ENCODE measurements at places on chromosomes 2 and 18.

GRCh38 chr18:36516258-36516657 lies 218.7 kb downstream of the FHOD3 start:
- H3K36me3 ChIP-seq: no peaks in the 10 kb centered on the region
- no peak overlapping the region for H3K4me3 ChIP-seq
- H3K27ac ChIP-seq: no peak overlapping the region
- H3K4me1 ChIP-seq: peaks cover 15% of the 10 kb centered on the region
- H3K27me3 ChIP-seq: no peaks in the 10 kb centered on the region

DNA sequence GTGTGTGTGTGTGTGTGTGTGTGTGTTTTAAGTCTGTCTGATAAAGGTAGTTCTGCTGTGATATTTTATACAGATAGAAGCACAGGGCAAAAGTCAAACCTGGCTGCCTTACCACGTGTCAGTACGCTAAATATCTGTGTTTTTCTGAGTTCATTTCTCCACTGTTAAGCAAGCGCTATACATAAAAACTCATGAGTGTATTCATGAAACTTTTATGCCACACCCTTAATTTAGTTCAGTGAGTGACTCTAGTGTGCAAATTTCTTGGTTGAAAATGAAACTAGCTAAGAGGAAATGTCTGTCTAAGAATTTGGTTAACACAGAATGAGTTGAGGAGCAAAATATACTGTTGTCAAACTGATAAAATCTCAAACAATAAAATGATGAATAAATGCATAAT lies 11.2 kb downstream of the CASP10 start:
- no peak overlapping the region for H3K27ac ChIP-seq
- no peaks in the 10 kb centered on the region for H3K36me3 ChIP-seq
- H3K4me1 ChIP-seq: no peaks in the 10 kb centered on the region
- no peak overlapping the region for H3K4me3 ChIP-seq

GRCh38 chr2:70094978-70095719 lies 7.9 kb downstream of the PCBP1 start:
- no peaks in the 10 kb centered on the region for H3K27me3 ChIP-seq
- DNase-seq: peak; percentile 73
- no peaks in the 10 kb centered on the region for H3K36me3 ChIP-seq

DNA sequence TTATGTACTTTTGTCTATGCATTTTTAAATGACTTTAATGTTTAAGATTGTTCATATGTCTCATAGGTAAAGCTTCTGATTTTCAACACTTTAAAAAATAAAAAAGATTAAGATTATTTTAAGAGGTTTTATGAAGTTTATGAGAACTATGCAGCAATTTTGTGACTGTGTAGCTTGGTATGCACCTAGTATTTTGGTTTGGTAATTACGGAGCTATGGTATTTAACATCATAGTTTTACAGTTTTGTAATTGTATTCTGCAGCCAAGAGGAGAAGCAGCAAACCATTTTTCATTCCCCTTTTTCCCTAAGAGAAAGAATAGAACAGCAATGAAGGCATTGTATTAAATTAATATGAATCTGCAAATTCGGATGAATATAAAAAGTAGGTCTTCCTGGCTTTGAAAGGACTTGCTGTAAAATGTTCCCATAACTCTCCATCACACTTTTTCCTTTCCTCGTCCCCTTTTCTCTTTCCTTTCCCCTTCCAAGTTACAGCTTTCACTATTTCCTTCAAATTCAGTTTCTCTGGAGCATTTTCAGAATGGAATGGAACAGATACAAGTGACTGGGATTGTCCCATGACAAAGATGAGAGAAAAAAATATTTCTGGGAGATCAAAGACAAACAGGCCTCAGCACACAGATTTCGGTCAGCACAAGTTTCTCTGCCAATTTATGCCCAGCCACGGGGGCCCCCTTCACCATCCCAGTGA lies 26.1 kb upstream of the PIEZO2 start:
- no peak overlapping the region for H3K27ac ChIP-seq
- no peaks in the 10 kb centered on the region for H3K27me3 ChIP-seq
- no peak for DNase-seq
- H3K4me1 ChIP-seq: no peaks in the 10 kb centered on the region
- H3K36me3 ChIP-seq: no peaks in the 10 kb centered on the region
- H3K4me3 ChIP-seq: no peak overlapping the region

DNA sequence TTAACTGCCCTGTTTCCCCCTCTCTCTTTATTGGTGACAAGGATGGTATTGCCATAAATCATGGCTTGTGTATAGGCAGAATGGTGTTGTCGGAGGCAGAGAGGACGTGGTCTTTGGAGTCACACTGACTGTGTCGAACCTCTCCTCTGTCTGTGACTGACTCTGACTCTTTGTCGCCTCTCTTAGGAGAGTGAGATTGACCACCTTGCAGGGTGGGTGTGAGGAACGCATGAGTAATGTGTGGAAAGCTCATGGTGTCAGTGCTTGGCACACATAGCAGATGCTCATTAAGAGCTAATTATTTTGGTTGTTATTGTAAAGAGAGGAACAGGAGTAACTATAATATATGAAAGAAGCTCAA lies 145.6 kb downstream of the TTC27 start:
- H3K4me3 ChIP-seq: no peak overlapping the region
- H3K4me1 ChIP-seq: no peaks in the 10 kb centered on the region
- H3K36me3 ChIP-seq: peaks cover 2% of the 10 kb centered on the region
- no peak overlapping the region for H3K27ac ChIP-seq
- no peak for DNase-seq

DNA sequence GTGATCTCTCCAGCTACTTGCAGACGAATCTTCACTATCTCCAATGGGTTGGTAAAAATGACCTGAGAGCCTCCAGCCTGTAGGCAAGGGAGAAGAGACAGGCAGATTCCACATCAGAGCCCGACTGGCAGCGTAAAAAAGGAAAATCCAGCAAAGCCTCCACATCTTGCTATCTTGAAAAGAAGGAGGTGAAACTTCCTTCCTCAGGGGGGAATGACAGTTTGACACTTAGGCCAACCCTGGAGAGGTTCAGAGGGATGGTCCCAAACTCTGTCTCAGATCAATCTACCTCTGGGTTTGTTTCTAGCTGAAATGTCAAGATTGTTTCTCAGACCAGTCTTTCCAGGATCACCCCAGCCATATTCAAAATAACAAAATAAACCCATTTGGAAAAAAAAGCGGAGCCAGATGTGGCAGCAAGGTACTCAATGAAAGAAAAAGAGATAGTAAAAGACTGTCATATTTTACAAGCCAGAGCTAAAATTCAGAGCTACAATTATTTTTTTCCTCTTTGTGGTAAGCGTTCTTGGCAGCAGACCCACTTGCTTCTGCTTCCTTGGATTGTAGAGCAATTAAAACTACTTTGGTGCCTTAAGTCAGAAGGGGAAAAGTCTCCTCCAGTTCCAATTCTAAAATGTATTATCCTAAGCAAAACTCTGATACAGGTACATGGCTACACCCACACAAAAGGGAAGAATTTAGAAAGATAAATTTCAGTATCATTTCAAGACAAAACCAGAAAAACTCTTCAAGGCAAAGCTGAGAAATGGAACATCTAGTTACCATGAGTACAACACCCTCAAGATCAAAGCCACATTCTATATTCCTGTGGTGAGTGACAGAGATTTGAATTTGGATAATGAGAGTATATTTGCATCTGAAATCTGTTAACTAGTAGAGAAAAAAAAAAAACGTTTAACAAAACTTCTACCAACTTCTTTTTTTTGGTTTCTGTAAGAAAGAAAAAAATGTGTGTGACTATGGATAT lies 100.1 kb downstream of the SLC25A12 start:
- no peaks in the 10 kb centered on the region for H3K36me3 ChIP-seq
- no peak for DNase-seq
- H3K27me3 ChIP-seq: no peaks in the 10 kb centered on the region
- no peak overlapping the region for H3K27ac ChIP-seq
- H3K4me1 ChIP-seq: no peaks in the 10 kb centered on the region

- H3K27me3 ChIP-seq: no peaks in the 10 kb centered on the region
- H3K27ac ChIP-seq: no peak overlapping the region
- no peaks in the 10 kb centered on the region for H3K36me3 ChIP-seq
Observed at GRCh38 chr18:78981989-78982620, 2.5 kb downstream of the SALL3 start.

- H3K27ac ChIP-seq: no peak overlapping the region
- no peaks in the 10 kb centered on the region for H3K4me1 ChIP-seq
- H3K36me3 ChIP-seq: no peaks in the 10 kb centered on the region
- H3K27me3 ChIP-seq: no peaks in the 10 kb centered on the region
Observed at GRCh38 chr2:97752342-97753334, 39.3 kb downstream of the ZAP70 start.

- H3K27me3 ChIP-seq: no peaks in the 10 kb centered on the region
- H3K36me3 ChIP-seq: no peaks in the 10 kb centered on the region
- no peak overlapping the region for H3K27ac ChIP-seq
- no peaks in the 10 kb centered on the region for H3K4me1 ChIP-seq
- no peak for DNase-seq
- H3K4me3 ChIP-seq: no peak overlapping the region
Observed at GRCh38 chr2:102667072-102667471, 47.7 kb downstream of the SLC9A2 start.

GRCh38 chr2:152386266-152386665 lies 51.3 kb downstream of the FMNL2 start:
- H3K27ac ChIP-seq: no peak overlapping the region
- no peak for DNase-seq
- H3K36me3 ChIP-seq: no peaks in the 10 kb centered on the region
- H3K4me3 ChIP-seq: no peak overlapping the region

DNA sequence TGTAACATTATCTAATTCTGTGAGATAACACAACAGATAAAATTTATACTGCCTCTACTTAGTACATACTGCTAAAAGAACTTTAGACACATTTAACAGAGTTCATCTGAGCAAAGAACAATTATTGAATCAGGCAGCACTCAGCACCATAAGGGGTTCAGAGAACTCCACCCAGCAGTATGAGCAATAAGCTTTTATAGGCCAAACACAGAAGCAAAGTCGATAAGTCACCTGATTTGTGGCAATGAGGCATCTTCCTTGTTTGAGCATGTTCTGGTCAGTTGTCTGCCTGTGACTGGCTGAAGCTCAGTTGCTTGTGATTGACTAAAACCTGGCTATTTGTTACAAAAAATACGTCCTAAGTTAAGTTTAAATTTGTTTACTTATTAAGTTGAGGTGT lies 746.1 kb upstream of the DDX18 start:
- DNase-seq: no peak
- no peak overlapping the region for H3K27ac ChIP-seq
- H3K4me3 ChIP-seq: no peak overlapping the region
- no peaks in the 10 kb centered on the region for H3K4me1 ChIP-seq
- H3K36me3 ChIP-seq: no peaks in the 10 kb centered on the region

GRCh38 chr2:113133704-113134598 lies 6.6 kb downstream of the IL1RN start:
- no peak overlapping the region for H3K4me3 ChIP-seq
- no peaks in the 10 kb centered on the region for H3K27me3 ChIP-seq
- peaks cover 10% of the 10 kb centered on the region for H3K4me1 ChIP-seq
- no peak for DNase-seq
- H3K36me3 ChIP-seq: no peaks in the 10 kb centered on the region
- no peak overlapping the region for H3K27ac ChIP-seq

- no peak overlapping the region for H3K4me3 ChIP-seq
- H3K27me3 ChIP-seq: no peaks in the 10 kb centered on the region
- no peak overlapping the region for H3K27ac ChIP-seq
Observed at GRCh38 chr2:240655931-240656886, 26.5 kb downstream of the AQP12B start.

DNA sequence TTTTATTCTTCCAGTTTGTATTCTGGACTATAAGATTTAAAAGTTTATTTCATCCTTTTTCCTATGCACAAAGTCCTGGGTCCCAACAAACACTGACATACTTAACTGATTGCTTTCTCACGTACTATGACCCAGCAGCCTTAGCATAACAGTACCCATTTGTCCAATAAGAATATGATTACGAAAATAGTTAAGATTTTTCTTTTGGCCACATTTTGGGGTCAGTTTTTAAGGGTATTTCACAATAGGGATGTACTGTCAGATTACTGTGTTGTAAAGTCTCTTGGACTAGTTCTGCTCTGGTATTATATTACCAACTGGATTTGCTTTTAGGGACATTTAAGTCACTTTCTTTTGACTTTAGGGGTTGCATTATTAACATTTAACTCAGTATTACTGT lies 46.1 kb downstream of the TTC39C start:
- peaks cover 4% of the 10 kb centered on the region for H3K4me1 ChIP-seq
- H3K4me3 ChIP-seq: no peak overlapping the region
- no peaks in the 10 kb centered on the region for H3K36me3 ChIP-seq

DNA sequence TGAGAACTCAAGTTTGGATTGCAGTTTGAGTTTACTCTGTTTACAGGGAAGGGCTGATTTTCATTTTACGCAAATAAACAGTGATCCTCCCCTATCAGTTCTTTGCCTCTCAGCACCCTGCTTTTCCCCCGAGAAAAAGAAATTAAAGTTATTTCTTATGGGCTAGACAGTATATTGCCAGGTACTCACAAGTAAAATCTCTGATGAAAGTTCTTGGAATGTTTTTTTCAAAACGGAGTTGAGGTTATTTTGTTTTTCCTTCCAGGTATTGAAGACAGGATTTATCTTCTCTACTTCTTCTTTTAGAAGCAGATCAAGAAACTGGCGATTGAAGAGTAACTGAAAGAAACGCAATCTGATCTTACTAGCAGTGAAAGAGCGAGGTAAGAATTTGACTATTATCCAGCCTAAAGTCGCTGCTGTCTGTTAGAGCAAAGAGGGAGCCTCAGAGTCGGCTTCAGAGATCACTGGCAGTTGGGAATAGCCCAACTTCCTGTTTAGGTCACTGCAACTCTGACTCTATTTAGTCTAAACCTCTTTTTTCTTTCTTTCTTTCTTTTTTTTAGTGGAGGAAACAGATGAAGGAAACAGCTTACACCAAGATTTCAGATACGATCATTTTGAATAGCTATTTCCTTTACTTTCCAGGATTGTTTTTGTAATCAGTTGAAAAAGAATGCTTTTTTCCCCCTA lies at the start of gene TFPI:
Gene TFPI, minus strand, starts transcription at position 425 of the 693 bp plus-strand sequence. CDS start 50,667 bp downstream, outside the sequence.
- H3K36me3 ChIP-seq: no peaks in the 10 kb centered on the region
- H3K27ac ChIP-seq: peak within 1 kb of the TSS; percentile 57
- H3K27me3 ChIP-seq: no peaks in the 10 kb centered on the region
- peaks cover 32% of the 10 kb centered on the region for H3K4me1 ChIP-seq

GRCh38 chr2:241795021-241795999 lies 13.7 kb upstream of the NEU4 start:
- no peak overlapping the region for H3K27ac ChIP-seq
- H3K4me1 ChIP-seq: no peaks in the 10 kb centered on the region
- no peak overlapping the region for H3K4me3 ChIP-seq
- H3K27me3 ChIP-seq: no peaks in the 10 kb centered on the region

DNA sequence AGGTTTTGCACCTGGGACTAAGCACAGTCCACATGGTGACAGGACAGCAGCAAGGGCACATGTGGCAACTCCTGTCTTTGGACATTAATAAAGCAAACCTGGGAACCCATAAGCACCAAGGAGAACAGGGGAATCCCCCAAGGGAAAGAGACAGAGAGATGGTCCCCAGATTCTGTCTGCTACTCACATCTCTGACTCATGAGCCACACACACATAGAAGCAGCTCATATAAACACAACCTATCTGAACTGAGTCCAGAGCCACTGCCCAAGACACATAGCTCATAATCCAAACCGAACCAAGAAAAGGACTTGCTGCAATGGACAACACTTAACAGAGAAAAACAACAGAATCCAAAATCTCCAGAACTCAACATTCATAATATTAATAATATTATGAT lies 82.5 kb downstream of the OSBPL1A start:
- DNase-seq: no peak
- H3K27me3 ChIP-seq: no peaks in the 10 kb centered on the region
- no peak overlapping the region for H3K4me3 ChIP-seq
- peaks cover 5% of the 10 kb centered on the region for H3K4me1 ChIP-seq
- H3K27ac ChIP-seq: no peak overlapping the region
- no peaks in the 10 kb centered on the region for H3K36me3 ChIP-seq
